HFFc6 (cell line): ENCODE measurements at places on chromosomes 5 and 9. TPM values are rescaled to one million over a fixed set of nuclear protein-coding genes. Genes with fewer than 3 reads are reported as not detected.

DNA sequence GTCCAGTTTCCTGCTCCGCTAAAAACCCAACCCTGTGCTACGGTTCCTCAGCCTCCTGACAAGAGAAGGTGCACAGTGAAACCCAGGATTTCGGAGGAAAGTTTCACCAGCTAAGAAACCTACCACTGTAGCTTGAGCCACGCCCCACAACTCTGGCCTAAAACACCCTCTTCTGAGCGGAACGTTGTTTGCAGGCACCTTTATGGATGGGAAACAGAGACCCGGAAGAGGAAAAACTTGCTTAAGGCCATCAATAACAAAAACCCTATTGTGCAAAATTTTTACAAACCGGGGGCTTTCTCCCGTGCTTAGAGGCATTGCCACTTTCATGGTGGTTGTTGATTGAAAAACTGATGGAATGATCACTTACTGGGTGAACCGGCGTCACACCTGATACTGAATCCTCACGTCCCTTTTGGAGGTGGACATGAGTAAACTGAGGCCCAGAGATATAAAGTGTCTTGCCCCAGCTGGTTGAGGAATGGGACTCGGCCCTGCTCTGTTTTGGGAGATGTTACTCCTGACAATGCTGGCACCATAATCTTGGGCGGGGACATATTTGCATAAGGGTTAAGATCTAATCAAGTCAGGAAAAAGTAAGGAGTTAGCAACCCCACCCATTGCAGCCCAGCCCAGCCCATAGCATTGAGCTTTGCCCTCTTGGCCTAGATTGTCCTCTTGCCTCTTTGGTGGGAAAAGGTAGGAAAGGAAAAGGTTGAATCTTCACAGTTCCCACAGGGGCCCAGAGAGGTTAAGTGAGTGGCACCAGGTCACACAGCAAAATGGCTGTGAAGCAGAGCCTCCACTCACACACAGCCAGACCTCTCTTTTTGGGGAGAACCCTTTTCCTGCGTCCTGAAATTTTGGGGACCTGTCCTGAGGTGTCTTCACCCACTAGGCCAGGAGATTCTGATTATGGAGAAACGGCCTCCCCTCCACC lies 23.2 kb upstream of the PTGS1 start:
- DNase-seq = peak; percentile 7

DNA sequence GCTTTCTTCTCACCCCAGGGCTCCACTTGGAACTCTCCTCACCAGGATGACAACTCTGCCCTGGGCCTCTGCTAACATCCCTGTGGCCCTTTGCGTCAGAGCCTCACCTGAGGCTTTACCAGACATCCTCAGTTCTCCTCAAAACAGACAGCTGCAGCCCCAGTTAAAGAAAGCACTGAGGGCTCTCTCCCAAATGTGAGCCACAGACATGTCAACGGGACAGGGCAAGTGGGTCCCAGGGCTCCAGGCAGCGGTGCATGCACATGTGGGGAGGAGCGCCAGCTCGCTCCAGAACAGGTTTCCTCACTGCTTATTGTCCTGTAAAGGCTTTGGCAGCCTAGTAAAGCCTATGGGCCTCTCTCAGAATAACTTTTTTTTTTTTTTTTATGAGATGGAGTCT lies 37.3 kb downstream of the IPPK start:
- DNase-seq = no peak

GRCh38 chr5:61658592-61659008 lies 326.5 kb downstream of the ZSWIM6 start:
- peak; percentile 43 for DNase-seq

- peak; percentile 3 for DNase-seq
Observed at GRCh38 chr5:172276214-172276613, 7.3 kb downstream of the UBTD2 start.

GRCh38 chr9:137436761-137437600 lies 4.2 kb downstream of the ENTPD8 start:
- DNase-seq = no peak

The SYK gene
- not detected in 2 replicates for total RNA-seq

- peak; percentile 2 for DNase-seq
Observed at GRCh38 chr9:108168236-108168850, 678.8 kb upstream of the KLF4 start.

- DNase-seq = no peak
Observed at GRCh38 chr9:93525476-93525875, 50.9 kb upstream of the PHF2 start.

The PCDHGA7 gene
- 2.5 to 11.0 TPM (median 3.2 TPM) in 3 replicates for total RNA-seq
